ENCODE measurements at places on chromosomes 16 and 17.

- no peak overlapping the region for H3K27ac ChIP-seq
- H3K36me3 ChIP-seq: no peaks in the 10 kb centered on the region
- no peak overlapping the region for H3K4me3 ChIP-seq
- no peaks in the 10 kb centered on the region for H3K4me1 ChIP-seq
- no peak for DNase-seq
Measured at GRCh38 chr16:54466233-54466632, 179.6 kb upstream of the IRX3 start.

DNA sequence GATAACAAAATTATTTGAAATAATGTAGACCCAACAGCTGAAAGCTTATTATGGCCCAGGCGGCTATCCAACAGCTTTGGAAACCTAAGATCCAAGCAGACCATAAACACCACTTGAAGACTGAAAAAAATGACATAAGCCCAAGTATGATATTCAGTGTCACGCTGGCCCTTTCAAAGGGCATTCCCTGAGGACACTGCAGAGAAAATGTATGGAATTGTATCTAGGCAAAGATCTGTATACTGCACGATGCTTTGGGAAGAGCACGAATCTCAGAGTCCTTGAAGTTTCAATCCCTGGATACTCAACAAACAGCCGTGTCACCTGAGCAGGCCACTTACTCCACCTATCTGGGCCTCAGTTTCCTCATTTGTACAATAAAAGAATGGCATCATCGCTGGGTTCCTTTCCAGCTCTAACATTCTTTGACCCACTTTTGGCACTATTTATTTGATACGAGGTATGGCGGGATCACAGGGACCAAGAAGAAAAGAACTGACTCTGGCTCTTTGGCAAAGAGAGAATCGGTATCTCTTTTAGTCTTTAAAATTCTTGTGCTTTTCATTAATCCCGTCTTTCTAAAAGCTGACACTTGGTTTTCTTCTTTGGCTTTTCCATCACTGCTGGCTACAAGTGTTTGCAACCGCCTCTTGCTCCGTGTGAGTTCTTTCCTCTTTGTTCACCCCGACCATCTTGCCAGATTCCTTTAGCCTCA lies 1.2 kb downstream of the STAT5B start:
- peaks cover 39% of the 10 kb centered on the region for H3K4me1 ChIP-seq
- peaks cover 24% of the 10 kb centered on the region for H3K36me3 ChIP-seq
- H3K4me3 ChIP-seq: peak overlapping the region; percentile 76
- no peak for DNase-seq
- H3K27ac ChIP-seq: peak overlapping the region; percentile 7

GRCh38 chr16:31157136-31157535 lies 7.3 kb upstream of the PRSS36 start:
- H3K4me1 ChIP-seq: no peaks in the 10 kb centered on the region
- no peaks in the 10 kb centered on the region for H3K36me3 ChIP-seq
- H3K27ac ChIP-seq: no peak overlapping the region
- DNase-seq: no peak

- peaks cover 18% of the 10 kb centered on the region for H3K4me1 ChIP-seq
- peaks cover 56% of the 10 kb centered on the region for H3K27me3 ChIP-seq
- no peak overlapping the region for H3K27ac ChIP-seq
- H3K36me3 ChIP-seq: no peaks in the 10 kb centered on the region
- peak overlapping the region; percentile 44 for H3K4me3 ChIP-seq
Measured at GRCh38 chr17:74737299-74738050, 419 bp downstream of the RAB37 start.

GRCh38 chr17:48261297-48261880 lies 153.8 kb downstream of the SNX11 start:
- H3K4me1 ChIP-seq: peaks cover 60% of the 10 kb centered on the region
- DNase-seq: peak; percentile 71
- peaks cover 9% of the 10 kb centered on the region for H3K36me3 ChIP-seq
- H3K27me3 ChIP-seq: no peaks in the 10 kb centered on the region
- no peak overlapping the region for H3K4me3 ChIP-seq

- no peak overlapping the region for H3K27ac ChIP-seq
- peaks cover 8% of the 10 kb centered on the region for H3K4me1 ChIP-seq
- no peaks in the 10 kb centered on the region for H3K36me3 ChIP-seq
- H3K27me3 ChIP-seq: peaks cover 90% of the 10 kb centered on the region
Measured at GRCh38 chr16:66843191-66843590, 1.0 kb upstream of the CA7 start.

- no peak for DNase-seq
- H3K4me3 ChIP-seq: no peak overlapping the region
- no peaks in the 10 kb centered on the region for H3K36me3 ChIP-seq
- H3K27me3 ChIP-seq: no peaks in the 10 kb centered on the region
Measured at GRCh38 chr16:15521758-15522509, 87.5 kb downstream of the BMERB1 start.

GRCh38 chr16:50889276-50889675 lies 147.4 kb downstream of the CYLD start:
- no peaks in the 10 kb centered on the region for H3K4me1 ChIP-seq
- H3K27ac ChIP-seq: no peak overlapping the region
- no peak overlapping the region for H3K4me3 ChIP-seq
- peaks cover 100% of the 10 kb centered on the region for H3K27me3 ChIP-seq
- no peak for DNase-seq

- H3K27me3 ChIP-seq: no peaks in the 10 kb centered on the region
- no peak overlapping the region for H3K4me3 ChIP-seq
- DNase-seq: peak; percentile 89
- peaks cover 11% of the 10 kb centered on the region for H3K36me3 ChIP-seq
- H3K27ac ChIP-seq: peak overlapping the region; percentile 82
Measured at GRCh38 chr17:41655611-41656111, 31.3 kb upstream of the KRT17 start.

- no peak overlapping the region for H3K4me3 ChIP-seq
- H3K36me3 ChIP-seq: peaks cover 17% of the 10 kb centered on the region
- H3K27me3 ChIP-seq: no peaks in the 10 kb centered on the region
- no peak for DNase-seq
- no peaks in the 10 kb centered on the region for H3K4me1 ChIP-seq
Measured at GRCh38 chr17:21194226-21194625, 19.7 kb downstream of the TMEM11 start.

DNA sequence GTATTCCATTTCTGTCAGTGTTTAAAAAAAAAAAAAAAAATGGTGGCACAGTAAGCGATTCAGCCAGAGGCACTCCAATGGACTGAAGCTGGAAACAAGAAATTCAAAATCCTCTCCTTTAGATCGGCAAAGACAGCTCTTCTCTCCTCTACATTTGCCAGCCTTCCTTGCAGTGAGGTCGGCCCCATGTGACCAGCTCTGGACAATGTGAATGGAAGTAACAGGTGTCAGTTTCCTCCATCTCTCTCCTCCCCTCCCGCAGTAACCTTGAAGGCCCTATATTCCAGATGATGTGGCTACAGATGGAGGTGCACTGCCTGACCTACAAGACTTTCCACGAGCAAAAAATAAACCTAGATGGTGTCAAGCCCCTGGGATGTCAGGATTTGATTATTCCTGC lies 15.0 kb downstream of the CUEDC1 start:
- DNase-seq: no peak
- no peaks in the 10 kb centered on the region for H3K27me3 ChIP-seq
- peaks cover 21% of the 10 kb centered on the region for H3K36me3 ChIP-seq
- no peak overlapping the region for H3K4me3 ChIP-seq
- H3K4me1 ChIP-seq: peaks cover 48% of the 10 kb centered on the region
